Uterus (tissue), 4 donors: ENCODE measurements at places on chromosomes 4 and X. TPM values are rescaled to one million over a fixed set of nuclear protein-coding genes. Genes with fewer than 3 reads are reported as not detected.

S100G gene
- total RNA-seq: not detected

GIMD1 gene
- total RNA-seq: not detected

PDGFC gene
- total RNA-seq: 103 TPM

TRIML2 gene
- total RNA-seq: not detected

SOWAHD gene
- total RNA-seq: 0.69 TPM

- no peak for DNase-seq
Measured at GRCh38 chr4:110042545-110043517, 130.1 kb downstream of the EGF start.

DNA sequence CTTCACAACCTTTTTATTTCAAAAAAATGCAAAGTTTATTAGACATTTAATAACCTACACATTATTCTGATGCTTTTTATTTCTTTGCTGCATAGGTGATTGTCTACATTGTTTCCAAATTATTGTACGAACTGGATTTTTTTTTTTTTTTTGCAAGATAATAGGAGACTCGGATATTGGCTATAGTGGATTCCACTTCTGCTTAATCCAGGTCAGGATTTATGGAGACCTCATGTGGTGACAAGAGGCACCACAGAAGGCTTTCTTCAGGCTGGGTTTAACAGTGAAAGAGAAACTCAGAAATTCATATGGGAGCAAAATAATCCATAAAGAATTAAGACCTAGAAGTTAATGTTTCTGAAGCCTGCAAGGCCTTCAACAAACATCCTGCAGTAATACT, 2.4 kb upstream of the SLIT2 start:
- no peak for DNase-seq

GRCh38 chr4:18014269-18014668, 7.3 kb downstream of the LCORL start:
- DNase-seq: no peak

DNA sequence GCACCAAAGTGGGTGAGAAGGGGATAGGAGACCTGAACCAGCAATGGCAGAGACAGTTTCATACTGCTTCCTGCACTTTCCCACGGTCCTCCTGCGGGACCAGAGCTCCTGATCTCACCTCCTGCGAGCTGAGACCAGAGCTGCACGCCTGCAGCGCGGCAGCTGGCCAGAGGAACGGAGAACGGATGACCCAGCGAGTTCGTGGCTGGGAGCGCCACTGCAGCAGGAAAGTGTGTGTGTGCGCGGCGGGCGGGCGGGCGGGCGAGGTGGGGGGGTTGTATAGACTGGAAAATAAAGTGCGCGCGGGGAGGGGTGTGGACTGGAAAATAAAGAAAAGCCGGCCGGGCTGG, 16.5 kb downstream of the MCF2 start:
- DNase-seq: no peak

DNA sequence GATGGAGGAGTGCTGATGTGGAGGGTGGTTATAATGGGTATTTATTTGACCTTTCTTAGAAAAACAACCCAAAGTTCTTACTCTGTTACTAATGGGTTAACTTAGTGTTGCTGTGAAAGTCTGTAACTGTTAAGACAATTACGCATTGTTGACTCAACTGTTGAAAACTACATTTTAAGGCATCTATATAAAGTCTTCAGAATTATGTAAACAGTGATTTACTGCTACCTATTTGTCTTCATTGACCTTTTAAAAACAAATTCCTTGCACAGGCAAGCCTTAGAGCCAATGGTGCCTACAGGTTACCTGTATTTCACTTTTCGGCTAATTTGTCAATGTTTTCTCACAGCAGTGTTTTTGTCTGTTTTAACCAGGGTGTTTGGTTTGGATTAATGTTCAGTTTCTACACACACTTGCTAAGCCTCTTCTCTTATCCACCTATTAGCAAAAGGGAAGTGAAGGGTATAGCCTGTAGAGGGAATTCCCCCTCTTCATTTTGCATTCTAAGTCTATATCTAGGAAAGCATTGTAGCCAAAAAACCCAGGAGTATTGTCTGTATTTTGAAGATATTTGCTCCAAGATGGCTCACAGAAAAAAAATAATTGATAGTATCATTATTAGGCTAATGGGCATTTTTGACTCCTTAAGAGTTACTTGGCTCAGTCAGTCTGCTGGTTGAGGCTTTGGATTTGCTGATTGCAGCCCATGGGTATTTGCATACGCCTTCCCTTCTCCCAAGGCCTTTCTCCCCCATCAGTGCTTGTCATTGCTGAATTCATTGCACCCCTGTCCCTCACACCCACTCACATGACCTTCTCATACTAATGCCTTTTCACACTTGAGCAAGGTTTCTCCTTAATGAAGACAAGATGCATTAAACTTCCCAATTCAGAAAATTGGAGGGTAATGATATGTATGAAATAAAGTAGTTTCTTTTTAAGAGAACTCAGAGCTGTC, 30.5 kb downstream of the AFF1 start:
- DNase-seq: no peak
